ENCODE measurements at places on chromosomes 7 and 10.

DNA sequence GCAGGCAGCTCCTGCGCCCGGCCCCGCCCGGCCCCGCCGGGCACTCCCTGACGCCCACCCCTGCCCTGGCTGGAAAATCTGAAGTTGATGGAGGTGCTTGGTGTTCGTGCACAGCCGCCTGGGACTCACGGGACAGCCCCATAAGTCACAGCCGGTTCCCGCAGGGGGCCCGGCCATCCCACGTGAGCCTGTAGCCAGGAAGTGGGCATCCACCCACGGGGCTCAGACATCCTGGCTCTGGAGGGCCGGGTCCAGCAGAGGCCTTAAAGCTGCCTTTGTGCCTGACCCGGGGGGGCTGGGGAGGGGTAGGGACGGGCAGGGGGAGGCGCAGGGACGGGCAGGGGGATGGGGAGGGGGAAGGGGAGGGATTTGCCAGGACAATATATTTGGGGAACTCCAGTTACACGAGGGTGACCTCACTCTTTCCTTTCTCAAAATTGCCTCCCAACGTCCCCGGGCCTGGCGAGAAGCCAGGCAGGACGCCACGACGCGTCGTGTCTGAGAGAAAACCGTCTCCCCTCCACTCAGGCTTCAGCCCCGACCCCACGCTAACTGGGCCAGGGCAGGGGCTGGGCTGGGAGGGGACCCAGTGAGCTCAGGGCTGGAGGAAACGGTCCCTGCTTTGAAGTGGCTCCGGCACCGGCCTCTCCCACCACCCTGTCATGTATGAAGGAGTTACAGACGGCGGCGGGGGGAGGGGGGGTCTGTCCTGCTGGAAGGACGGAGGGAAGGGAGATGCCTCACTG is 82.1 kb upstream of the PDGFA start:
- DNase-seq: peak; percentile 79

DNA sequence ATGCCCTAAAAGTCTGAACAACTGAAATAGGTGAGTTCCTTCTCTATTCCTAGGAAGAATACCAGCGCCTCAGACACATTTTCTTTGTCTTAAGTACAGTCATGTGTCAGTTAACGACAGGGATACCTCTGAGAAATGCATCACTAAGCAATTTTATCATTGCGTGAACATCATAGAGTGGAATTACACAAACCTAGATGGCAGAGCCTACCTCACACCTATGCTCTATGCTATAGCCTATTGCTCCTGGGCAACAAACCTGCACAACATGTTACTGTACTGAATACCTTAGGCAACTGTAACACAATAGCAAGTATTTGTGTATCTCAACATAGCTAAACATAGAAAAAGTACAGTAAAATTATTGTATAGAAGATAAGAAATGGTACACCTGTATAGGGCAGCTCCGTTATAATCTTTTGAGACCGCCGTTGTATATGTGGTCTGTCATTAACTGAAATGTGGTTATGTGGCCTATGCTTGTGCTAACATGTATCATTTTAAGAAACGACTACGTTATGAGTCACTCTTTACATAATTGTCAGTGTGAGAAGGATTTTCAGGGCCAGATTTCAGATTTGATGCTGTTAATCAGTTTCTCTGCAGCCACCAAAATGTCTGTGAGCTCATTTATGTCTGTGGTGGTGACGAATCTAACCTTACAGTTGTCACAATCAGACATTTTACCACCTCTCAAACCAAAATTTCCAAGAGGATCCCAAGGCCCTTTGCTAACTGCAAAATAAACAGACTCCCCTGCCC is 66.1 kb upstream of the STK17A start:
- no peak for DNase-seq

- DNase-seq: no peak
These were observed 117.0 kb downstream of the CHCHD3 start for GRCh38 chr7:132964876-132965275.

DNA sequence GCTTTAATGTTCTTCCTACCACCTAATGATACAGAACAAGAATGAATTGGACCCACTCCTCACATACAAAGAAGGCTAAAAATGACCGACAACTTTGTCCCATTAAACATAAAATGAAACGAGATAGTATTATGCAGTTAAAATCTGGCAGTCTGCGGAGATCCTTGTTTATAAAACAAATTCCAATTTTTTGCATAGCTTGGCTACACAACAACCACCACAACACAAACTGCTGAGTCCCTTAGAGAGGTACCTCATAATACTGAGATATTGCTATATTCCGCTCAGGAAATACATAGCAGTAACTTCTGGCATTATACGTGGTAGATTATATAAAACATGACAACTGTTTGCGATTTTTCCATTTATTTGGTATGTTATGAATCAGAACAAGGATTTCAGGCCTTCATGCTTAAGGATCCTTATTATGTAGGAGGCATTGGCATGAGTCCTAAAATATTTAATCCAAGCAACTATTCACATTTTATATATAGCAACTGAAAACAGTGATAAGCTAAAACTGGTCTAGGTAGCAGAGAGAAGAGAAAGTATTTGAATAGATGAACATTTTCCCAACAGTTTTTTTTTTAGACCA is 96.0 kb downstream of the ANK3 start:
- no peak for DNase-seq

DNA sequence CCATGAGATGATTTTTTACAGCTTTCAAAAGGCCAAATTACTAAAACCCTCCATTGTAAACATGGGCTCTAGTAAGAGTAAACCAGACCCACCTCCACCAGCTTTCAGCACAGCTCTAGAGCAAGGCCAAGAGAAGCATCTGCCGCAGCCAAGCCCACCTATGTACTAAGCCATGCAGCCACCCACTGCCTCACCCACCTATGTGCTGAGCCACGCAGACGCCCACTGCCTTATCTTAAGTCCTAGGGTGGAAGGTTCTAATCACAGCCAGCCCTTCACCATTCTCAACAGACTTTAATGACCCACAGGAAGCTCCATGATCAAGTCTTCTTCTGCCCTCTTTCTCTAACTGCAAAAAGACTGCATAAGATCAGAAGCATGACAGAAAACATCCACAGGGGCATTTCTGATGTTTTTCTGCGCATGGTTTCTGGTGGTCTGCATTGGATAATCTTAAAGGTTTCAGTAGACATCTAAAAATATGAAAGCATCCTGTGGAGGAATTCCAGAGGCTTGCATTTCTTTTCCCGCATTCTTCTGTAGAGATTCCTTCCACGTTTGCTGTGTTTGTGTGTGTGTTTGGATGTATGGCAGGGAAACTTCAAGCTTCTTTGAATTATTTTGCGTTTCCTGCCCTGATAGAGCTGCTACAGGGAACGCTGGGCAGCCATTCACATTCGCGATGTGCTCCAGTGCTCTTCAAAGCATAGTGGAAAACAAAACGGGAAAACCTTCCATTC is 286.1 kb upstream of the KLF6 start:
- DNase-seq: no peak
